Hepatocyte (in vitro differentiated cells): ENCODE measurements at places on chromosomes 3 and 15. TPM values are rescaled to one million over a fixed set of nuclear protein-coding genes. Genes with fewer than 3 reads are reported as not detected.

The RASGRP1 gene
- 0.53 and 2.4 TPM in 2 replicates for total RNA-seq

The SHC4 gene
- total RNA-seq, result 1.00 and 1.2 TPM in 2 replicates

The LSAMP gene
- 14.0 and 15.1 TPM in 2 replicates for total RNA-seq

- H3K36me3 ChIP-seq, result no peaks in the 10 kb centered on the region
- H3K4me1 ChIP-seq, result no peaks in the 10 kb centered on the region
- no peaks in the 10 kb centered on the region for H3K27me3 ChIP-seq
- no peak overlapping the region for H3K27ac ChIP-seq
- DNase-seq, result no peak
- no peak overlapping the region for H3K4me3 ChIP-seq
Observed at GRCh38 chr3:15502616-15503015, 18.9 kb downstream of the COLQ start.

GRCh38 chr3:170467007-170467406, 48.3 kb downstream of the CLDN11 start:
- no peaks in the 10 kb centered on the region for H3K27me3 ChIP-seq
- peaks cover 26% of the 10 kb centered on the region for H3K4me1 ChIP-seq
- no peak overlapping the region for H3K4me3 ChIP-seq
- H3K27ac ChIP-seq, result no peak overlapping the region
- no peak for DNase-seq

The KBTBD13 gene
- total RNA-seq, result not detected in 2 replicates

DNA sequence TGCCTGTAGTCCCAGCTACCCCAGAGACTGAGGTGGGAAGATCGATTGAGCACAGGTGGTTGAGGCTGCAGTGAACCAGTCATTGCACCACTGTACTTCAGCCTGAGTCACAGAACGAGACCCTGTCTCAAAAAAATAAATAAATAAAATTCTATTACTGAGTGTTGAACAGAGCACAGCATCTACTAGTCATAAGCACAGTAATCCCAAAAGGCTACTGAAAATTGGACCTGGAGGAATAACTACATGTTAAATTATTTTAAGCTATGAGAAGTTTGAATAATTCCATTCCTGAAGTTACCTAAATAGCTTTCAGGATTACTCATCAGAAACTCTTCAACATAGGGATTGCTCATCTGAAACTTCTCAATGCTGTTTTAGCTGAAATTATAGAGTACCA, 43.4 kb downstream of the ARMC8 start:
- no peak overlapping the region for H3K27ac ChIP-seq
- H3K27me3 ChIP-seq, result no peaks in the 10 kb centered on the region
- H3K4me1 ChIP-seq, result no peaks in the 10 kb centered on the region
- no peak overlapping the region for H3K4me3 ChIP-seq

GRCh38 chr3:77065750-77066149, 25.9 kb downstream of the ROBO2 start:
- H3K4me3 ChIP-seq, result no peak overlapping the region

GRCh38 chr3:6680119-6680806, 180.7 kb upstream of the GRM7 start:
- DNase-seq, result no peak
- H3K4me3 ChIP-seq, result no peak overlapping the region
- no peaks in the 10 kb centered on the region for H3K4me1 ChIP-seq
- no peaks in the 10 kb centered on the region for H3K36me3 ChIP-seq
- no peaks in the 10 kb centered on the region for H3K27me3 ChIP-seq

- H3K4me1 ChIP-seq, result no peaks in the 10 kb centered on the region
- H3K27me3 ChIP-seq, result no peaks in the 10 kb centered on the region
- H3K36me3 ChIP-seq, result no peaks in the 10 kb centered on the region
- no peak overlapping the region for H3K27ac ChIP-seq
Observed at GRCh38 chr3:32946973-32947788, 4.3 kb upstream of the CCR4 start.

DNA sequence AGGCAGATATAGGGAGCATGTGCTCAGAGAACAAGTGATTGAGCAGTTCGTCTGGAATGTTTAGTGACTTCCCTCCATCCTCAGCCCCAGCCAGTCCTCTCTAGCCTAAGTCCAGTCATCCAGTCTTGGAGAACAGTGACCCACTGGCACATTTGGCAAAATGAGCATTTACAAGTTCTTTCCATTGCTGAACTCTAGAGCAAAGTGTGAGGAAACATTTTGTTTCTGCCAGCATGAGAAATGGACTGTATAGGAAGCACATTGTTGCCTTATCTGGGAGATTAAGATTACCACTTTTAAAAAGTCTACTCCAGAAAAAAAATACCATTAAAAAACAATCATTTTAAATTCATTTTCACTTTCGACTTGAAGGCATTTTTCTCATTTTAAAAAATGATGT, 353.6 kb downstream of the SHQ1 start:
- no peak for DNase-seq
- no peaks in the 10 kb centered on the region for H3K36me3 ChIP-seq
- H3K27ac ChIP-seq, result no peak overlapping the region
- no peak overlapping the region for H3K4me3 ChIP-seq

The ARL8B gene
- 92.3 and 94.4 TPM in 2 replicates for total RNA-seq

DNA sequence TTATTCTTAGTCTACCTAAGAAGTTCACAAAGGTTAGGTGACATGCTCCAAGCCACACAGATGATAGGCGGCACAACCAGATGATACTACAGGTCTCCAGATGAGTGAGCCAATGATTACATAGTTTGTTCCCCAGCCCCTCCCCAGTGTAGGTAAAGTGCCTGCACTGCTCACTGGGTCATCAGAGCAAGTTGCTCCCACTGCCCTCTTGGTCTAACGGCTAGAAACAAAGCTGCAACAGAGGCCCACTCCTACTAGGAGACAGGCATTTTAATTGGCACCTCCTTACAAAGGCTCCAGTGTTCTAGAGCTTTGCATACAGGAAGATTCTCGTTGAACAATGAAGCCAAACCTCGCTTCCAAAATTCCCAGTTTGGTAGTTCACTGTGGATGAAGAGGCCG, 47.3 kb downstream of the TMEM44 start:
- H3K4me1 ChIP-seq, result peaks cover 7% of the 10 kb centered on the region
- H3K36me3 ChIP-seq, result no peaks in the 10 kb centered on the region
- no peak overlapping the region for H3K4me3 ChIP-seq
- H3K27me3 ChIP-seq, result no peaks in the 10 kb centered on the region
- no peak overlapping the region for H3K27ac ChIP-seq

DNA sequence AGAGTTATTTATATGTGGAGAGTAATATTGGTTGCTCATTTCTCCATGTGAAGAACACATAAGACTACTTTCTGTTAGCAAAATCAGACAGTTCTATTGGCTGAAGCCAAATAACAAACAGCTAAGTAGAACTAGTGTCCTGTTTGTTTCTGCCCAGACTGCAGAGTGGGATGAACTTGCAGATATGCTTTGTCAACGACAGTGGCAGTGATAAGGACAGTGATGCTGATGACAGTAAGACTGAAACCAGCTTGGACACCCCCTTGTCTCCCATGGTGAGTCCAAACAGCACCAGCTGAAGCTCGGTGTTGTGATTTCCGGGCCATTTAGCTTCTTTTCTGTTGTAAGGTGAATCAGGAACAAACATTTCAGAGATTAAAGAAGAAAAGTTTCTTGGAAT, 102.6 kb upstream of the IL12A start:
- H3K4me1 ChIP-seq, result peaks cover 5% of the 10 kb centered on the region
- no peak for DNase-seq
- no peaks in the 10 kb centered on the region for H3K27me3 ChIP-seq
- H3K27ac ChIP-seq, result no peak overlapping the region
- no peak overlapping the region for H3K4me3 ChIP-seq

The ZNF860 gene
- 0.80 and 2.2 TPM in 2 replicates for total RNA-seq

The SLC51B gene
- total RNA-seq, result 6.5 and 8.8 TPM in 2 replicates

DNA sequence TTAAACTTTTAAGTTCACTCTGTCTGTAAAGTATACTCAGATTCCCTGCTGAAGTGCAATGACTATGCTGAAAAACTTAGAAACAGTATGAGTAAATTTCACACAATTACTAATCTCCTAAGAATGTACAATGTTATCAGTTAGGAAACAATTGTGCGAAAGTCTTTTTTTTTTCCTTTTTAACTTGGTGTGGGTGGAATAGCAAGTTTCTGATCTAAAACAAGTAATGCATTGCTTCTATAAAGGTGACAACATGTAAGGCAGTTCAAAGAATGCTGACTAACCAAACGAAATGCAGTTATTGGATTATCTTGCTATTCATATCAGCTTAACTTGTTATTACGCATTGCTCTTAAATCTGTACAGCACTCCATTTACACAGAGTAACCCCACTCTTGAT, 19.3 kb upstream of the SLC12A8 start:
- no peaks in the 10 kb centered on the region for H3K27me3 ChIP-seq
- H3K4me3 ChIP-seq, result no peak overlapping the region
- DNase-seq, result no peak
- H3K27ac ChIP-seq, result no peak overlapping the region

DNA sequence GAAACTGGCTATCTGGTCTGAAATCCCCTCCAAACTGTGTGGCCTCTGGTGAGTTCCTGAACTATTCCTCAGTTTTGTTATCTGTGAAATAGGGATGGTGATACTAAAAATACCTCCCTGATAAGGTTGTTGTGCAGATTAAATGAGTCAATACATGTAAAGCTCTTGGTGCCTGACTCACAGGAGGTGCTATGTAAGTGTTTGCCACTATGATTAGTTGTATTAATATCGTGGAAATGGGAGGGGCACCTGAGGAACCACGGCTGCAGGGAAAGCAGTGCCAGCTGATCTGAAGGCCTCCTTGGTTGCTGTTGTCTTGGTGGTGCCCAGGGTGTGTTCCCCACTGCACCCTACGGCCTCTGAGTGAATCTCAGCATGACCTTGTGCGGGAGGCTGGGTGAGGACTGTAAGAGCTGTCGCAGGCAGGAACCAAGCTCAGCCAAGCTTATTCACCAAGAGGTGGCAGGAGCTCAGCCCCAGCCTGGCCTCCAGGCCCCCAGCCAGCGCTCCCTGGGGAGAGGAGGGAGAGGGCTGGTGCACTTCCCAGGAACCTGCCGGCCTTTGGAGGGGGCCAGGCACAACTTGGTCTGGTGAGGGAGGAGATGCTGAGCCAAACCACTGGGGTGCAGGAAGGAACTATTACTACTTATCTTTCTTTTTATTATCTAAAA, 44.8 kb upstream of the CCDC174 start:
- H3K4me1 ChIP-seq, result peaks cover 7% of the 10 kb centered on the region
- no peak overlapping the region for H3K4me3 ChIP-seq
- H3K27ac ChIP-seq, result no peak overlapping the region
- H3K36me3 ChIP-seq, result no peaks in the 10 kb centered on the region
- DNase-seq, result no peak
- H3K27me3 ChIP-seq, result peaks cover 26% of the 10 kb centered on the region

The DNASE1L3 gene
- 0.48 and 0.97 TPM in 2 replicates for total RNA-seq
